ENCODE measurements at places on chromosomes 1 and 21.

DNA sequence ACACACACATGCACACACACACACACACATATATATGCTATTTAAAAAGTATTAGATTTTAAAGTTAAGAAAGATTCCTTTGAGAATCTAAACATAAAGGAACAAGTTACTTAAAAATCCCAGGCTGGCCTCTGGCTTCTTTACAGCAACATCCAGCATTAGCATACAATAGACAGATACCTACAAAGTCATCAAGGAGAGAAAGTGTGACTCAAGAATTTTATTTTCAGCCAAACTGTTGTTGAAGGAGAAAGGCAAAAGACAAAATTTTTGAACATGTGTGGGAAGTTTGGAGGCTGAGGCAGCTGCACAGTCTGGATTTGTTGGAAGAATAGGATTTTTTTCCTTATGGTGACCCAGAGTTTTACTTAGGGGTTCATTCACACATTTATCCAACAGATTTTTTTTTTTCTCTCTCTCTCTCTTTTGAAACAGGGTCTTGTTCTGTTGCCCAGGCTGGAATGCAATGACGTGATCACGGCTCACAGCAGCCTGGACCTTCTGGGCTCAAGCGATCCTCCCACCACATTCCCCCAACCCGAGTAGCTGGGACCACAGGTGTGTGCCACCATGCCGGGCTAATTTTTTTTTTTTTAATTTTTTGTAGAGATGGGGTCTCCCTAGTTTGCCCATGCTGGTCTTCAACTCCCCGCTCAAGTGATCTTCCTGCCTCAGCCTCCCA is 24.0 kb upstream of the SPOCD1 start:
- no peak for DNase-seq

- no peak for DNase-seq
Observed at GRCh38 chr1:207875532-207875931, 35.4 kb downstream of the CD34 start.

GRCh38 chr1:13935336-13935735 is 235.3 kb downstream of the PRDM2 start:
- no peak for DNase-seq

DNA sequence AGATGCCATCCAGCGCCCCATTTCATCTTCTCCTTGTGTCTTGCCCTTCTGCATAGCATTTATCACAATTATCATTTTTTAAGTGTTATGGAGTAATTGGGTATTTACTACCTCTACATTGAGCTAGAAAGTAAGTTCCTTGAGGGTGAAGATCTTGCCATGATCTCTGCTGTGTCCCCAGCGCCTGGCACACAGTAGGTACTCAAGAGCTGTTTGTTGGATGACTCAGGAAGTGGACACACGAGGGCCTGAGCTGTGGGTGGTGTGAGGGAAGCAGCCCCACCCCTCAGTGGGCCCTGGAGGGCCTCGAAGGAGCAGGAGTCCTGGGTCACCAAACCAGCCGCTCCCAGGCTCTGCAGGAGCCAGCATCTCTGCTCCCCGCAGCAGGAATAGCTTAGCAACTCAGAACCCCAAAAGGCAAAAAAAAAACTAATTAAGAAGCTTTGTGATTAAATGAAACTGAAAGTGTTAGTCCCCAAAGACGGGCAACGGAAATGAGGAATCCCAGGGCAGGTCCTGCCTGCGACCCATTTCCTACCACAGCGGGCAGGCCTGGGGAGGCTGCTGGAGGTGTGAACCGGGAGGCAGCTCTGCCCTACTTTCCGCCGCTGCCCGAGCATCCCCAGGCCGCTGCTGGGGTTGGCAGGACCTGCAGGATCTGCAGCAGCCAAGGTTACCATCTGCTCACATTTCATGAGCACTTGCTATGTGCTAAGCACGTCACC is 87.7 kb downstream of the LACTBL1 start:
- DNase-seq, result no peak

DNA sequence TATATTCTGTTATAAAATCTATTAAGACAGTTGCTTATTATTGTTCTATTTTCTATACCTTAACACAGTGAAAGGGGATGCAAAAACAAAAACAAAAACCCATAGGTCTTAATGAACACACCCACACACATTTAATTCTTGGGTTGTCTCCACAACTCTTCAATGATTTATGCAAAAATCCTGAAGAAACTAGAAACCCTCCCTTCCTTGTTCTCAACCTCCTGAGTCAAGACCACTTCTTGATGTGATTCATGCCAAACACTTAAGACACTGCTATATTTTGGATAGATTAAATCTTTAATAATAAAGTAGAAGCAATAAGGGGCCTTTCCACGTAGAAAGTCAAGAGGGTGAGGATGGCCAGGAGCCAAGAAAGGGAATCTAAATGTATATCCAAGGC is 23.4 kb downstream of the SCAF4 start:
- no peak for DNase-seq

DNA sequence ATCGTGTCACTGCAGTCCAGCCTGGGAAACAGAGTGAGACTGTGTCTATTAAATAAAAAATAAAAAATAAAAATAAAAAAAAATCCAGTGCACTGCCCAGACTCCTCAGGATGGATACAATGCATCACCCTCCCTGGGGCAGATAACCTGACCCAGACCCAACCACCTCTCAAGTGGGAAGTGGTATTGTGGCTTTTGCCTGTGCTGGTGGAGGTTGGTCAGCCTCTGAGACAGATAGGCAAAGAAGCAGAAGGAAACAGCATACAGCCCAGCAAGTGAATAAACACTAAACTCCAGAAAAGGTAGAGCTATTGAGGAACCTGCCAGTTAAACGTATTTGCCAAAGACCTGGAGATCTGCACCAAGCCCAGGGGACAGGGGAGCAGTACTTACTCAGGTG is 22.0 kb downstream of the HHIPL2 start:
- no peak for DNase-seq

DNA sequence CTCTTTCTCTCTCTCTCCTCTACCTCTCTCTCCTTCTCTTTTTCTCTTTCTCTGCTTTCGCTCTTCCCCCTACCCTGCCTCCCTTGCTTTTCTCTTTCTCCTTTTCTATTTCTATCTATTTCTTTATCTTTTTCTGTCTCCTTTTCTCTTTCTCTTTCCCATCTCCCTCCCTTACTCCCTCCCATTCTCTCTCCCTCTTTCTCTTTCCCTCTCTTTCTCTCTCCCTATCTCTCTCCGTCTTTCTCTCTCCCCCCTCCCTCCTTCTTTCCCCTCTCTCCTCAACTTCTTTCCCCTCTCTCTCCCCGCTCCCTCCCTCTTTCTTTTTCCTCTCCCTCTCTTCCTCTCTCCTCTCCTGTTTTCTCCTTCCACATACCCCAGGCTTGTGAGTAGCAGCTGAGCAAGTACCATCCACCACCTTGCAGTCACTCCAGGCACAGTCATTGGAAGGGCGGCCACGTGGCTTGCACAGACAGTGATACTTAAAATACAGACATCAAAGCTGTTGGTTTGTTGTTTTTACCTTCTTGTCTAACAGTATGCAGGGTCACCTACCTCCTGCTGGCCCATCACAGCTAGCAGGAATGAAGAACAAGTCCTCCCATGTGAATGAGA is 209.1 kb upstream of the COA6 start:
- no peak for DNase-seq

- DNase-seq, result no peak
Observed at GRCh38 chr1:57612833-57613232, 189.0 kb upstream of the DAB1 start.

DNA sequence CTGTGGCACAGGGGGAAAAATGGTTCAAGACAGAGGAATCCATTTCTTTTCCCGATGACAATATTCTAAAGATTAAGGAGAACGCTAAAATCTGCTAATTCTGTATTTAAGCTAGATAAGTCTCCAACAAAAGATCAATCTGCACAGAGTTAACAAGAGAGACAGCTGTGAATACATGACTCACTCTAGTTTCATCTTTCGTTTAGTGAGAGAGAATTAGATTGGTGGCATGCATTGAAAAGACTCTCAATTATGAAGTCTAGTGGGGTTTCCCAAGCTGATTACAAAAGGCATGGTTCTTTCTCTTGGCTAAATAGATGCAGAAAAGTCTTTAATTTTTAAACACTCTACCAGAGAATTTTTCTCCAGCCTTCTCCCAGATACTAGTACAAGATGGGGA is 34.4 kb downstream of the CAPN9 start:
- no peak for DNase-seq

- no peak for DNase-seq
Observed at GRCh38 chr1:192059407-192059806, 98.9 kb upstream of the RGS18 start.

DNA sequence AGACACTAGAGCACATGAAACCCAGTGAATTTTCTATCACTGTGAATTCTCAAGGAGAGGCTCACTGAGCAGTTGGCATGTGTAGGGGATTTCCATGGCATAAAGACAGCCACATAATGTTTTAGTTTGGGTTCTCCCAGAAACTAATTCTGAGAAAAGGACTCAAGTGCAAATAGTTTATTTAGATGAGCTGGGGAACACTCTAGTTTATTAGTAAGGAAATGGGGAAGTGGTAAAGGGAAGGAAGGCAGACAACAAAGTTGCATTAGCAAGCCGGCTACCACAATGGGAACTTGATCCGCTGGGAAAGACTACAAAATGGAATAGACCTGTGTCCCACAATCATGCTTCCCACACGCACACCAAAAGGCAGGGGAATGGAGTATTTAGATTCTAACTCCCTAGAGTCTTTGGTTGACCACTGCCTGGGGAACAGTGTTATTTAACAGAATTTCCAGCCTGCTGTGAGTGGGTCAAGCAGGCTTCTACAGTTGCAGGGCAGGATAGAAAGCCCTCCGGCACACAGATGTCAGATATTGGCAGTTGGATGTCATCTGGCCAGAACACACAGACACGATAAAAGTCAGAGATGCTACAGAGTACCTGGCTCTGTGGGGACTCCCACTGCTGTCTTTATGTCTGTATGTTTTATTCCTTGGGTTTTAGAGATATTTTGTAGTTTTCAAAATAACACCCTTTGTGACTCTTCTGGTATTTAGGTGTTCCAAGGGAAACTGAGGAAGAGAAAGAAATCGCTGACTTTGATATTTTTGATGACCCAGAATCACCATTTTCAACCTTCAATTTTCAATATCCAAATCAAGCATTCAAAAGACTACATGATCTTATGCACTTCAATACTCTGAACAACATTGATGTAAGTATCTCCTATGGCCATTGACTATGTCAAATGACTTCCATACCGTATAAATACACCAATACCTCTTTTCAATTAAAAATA is 150.1 kb downstream of the PLA2G4A start:
- no peak for DNase-seq

GRCh38 chr1:44802306-44803061 is 2.3 kb downstream of the PLK3 start:
- DNase-seq, result no peak

DNA sequence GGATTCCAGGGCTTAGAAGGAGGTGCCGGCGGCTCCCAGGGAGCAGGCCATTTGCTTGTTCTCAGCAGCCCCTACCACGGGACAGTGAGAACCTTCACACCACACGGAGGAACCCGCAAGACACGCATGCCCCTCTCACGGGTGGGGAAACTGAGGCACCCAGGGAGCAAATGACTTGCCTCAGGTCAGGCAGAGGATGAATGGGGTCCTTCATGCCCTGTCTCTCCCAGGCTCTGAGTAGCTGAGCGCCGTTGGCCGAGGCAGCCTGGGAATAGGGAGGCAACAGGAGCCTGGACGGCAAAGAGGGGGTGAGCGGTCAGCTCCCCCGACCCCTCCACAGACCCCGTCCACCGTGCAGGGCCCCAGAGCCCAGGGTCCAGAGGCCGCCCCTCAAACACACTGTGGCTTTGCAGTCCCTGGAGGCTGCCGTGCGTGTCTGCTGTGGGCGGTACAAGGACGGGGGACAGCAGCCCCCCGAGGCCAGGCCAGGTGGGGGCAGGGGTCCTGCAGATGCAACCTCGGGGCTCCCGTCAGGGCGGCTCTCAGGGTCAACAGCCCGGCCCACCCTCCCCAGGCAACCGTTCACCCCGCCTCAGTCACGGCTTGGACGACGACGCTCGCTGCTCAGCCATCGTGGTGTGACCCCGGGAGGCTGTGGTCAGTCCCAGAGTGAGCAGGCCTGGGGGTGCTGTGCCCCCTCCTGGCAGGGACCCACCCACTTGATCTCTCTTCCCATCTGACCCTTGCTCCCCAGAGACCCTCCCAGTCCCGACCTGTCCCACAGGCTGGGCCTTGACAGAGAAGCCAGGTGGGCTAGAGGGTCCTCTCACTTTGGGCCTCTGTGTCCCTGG is 15.8 kb upstream of the COL6A2 start:
- no peak for DNase-seq

- peak; percentile 36 for DNase-seq
Observed at GRCh38 chr1:22452481-22452957, 868 bp downstream of the ZBTB40 start.

GRCh38 chr1:214551436-214552173 is at the start of gene PTPN14:
TSS of gene PTPN14 (minus strand) at chr1:214551602. CDS start at chr1:214464803, 86,799 bp downstream.
- peak; percentile 88 for DNase-seq

DNA sequence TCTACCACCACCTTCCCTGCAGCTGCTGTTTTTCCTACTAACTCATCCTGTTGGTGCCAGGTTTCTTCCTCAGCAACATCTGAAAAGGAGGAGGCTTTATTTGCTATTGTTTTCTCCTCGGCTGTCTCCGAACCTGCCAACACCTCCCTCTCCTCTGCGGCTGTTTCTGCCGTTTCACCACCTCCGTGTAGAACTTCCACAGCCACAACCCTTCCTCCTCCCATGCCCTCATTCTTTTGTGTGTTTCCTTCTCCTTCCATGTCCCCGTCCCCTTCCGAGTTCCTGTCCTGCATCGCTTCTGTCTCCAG is 59.0 kb upstream of the LRRC53 start:
- no peak for DNase-seq

- DNase-seq, result no peak
Observed at GRCh38 chr1:69363236-69363635, 204.5 kb upstream of the LRRC7 start.

- DNase-seq, result no peak
Observed at GRCh38 chr1:167562702-167563101, 9.1 kb upstream of the CREG1 start.

DNA sequence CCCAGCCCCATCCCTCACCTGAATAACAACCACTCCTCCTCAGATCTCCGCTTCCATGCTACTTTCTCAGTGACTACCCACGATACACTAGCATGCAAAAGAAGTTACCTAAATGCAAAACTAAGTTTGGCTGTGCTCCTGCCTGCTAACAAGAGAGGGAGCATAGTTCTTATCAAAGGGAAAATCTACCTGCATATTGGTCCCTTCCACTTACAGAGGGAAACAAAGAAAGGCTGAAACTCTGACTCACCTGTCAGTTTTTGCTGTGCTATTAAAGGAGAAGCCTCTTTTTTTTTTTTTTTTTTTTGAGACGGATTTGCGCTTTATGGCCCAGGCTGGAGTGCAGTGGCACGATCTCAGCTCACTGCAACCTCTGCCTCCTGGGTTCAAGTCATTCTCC is 43.8 kb upstream of the RAVER2 start:
- no peak for DNase-seq

GRCh38 chr1:173202424-173203145 is 4.5 kb downstream of the TNFSF4 start:
- peak; percentile 68 for DNase-seq

- DNase-seq, result no peak
Observed at GRCh38 chr21:43983860-43984420, 28.2 kb upstream of the TRAPPC10 start.

GRCh38 chr1:98793136-98793535 is 131.6 kb downstream of the SNX7 start:
- no peak for DNase-seq

- DNase-seq, result no peak
Observed at GRCh38 chr1:106292130-106292529, 764.3 kb upstream of the PRMT6 start.

- DNase-seq, result no peak
Observed at GRCh38 chr1:183968386-183968785, 69.1 kb downstream of the COLGALT2 start.

All from kidney capillary endothelial cell (primary cell).